Nephron progenitor cell (in vitro differentiated cells): ENCODE measurements at places on chromosomes 7 and 10.

DNA sequence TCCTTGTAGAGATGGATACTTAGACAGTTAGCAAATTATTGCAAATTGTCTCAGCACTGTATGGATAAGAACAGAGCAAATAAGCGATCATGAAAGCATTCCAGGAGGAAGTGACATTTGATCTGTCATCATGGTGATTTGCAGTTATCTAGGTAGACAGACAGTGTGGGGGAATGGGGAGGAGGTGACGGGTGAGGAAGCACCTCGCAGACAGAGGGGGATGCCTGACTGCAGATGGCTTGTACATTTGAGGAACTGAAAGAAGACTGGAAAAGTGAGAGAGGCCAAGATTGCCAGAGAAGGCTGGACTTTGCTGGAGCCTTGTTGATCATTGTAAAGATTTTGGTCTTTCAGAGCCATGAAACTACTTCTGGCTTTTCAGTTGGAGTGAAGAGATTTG lies 318.2 kb upstream of the CELF2 start:
- no peak overlapping the region for H3K4me3 ChIP-seq
- no peak for DNase-seq
- no peaks in the 10 kb centered on the region for H3K27me3 ChIP-seq

- H3K4me1 ChIP-seq: peaks cover 15% of the 10 kb centered on the region
- H3K27me3 ChIP-seq: no peaks in the 10 kb centered on the region
- no peaks in the 10 kb centered on the region for H3K36me3 ChIP-seq
- no peak overlapping the region for H3K27ac ChIP-seq
- no peak overlapping the region for H3K4me3 ChIP-seq
Observed at GRCh38 chr7:88456490-88456889, 149.8 kb upstream of the STEAP4 start.

- no peak for DNase-seq
- H3K27ac ChIP-seq: no peak overlapping the region
- H3K4me3 ChIP-seq: no peak overlapping the region
- no peaks in the 10 kb centered on the region for H3K27me3 ChIP-seq
- H3K36me3 ChIP-seq: no peaks in the 10 kb centered on the region
Observed at GRCh38 chr7:50362712-50363282, 58.3 kb downstream of the IKZF1 start.

- peaks cover 11% of the 10 kb centered on the region for H3K4me1 ChIP-seq
- peaks cover 18% of the 10 kb centered on the region for H3K36me3 ChIP-seq
- no peak overlapping the region for H3K4me3 ChIP-seq
- no peak for DNase-seq
- H3K27ac ChIP-seq: no peak overlapping the region
- H3K27me3 ChIP-seq: peaks cover 5% of the 10 kb centered on the region
Observed at GRCh38 chr7:27587429-27587828, 75.3 kb downstream of the HIBADH start.

- no peak overlapping the region for H3K4me3 ChIP-seq
- peaks cover 15% of the 10 kb centered on the region for H3K4me1 ChIP-seq
- DNase-seq: no peak
- H3K27me3 ChIP-seq: peaks cover 12% of the 10 kb centered on the region
Observed at GRCh38 chr10:72687035-72687434, 4.9 kb upstream of the MCU start.

DNA sequence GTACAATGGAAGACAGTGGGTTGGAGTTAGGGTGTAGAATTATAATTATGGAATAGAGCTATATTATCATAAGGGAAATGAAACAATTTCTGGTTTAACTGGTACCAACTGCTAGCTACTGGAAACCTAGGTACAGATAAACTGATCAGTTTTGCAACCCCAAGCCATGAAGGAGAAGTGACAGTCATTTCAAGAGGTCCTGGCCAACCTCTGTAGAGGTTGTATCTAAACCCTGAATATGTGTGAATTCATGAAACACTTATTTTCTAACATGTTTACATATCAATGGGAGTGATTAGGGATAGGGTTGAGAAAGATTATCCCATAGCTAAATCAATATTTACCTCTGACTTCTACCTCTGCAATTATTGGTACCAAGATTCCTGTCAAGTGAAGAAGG lies 29.9 kb upstream of the CC2D2B start:
- no peak overlapping the region for H3K27ac ChIP-seq
- no peaks in the 10 kb centered on the region for H3K4me1 ChIP-seq
- peaks cover 84% of the 10 kb centered on the region for H3K36me3 ChIP-seq
- no peak for DNase-seq
- H3K4me3 ChIP-seq: no peak overlapping the region

- no peaks in the 10 kb centered on the region for H3K4me1 ChIP-seq
- DNase-seq: no peak
- H3K4me3 ChIP-seq: no peak overlapping the region
- no peaks in the 10 kb centered on the region for H3K27me3 ChIP-seq
- H3K36me3 ChIP-seq: no peaks in the 10 kb centered on the region
Observed at GRCh38 chr7:126485791-126486190, 767.0 kb downstream of the GRM8 start.
